ENCODE measurements at places on chromosomes 3 and 15.

- DNase-seq = peak; percentile 60
Observed at GRCh38 chr3:58824285-58824684, 157.7 kb upstream of the FAM3D start.

DNA sequence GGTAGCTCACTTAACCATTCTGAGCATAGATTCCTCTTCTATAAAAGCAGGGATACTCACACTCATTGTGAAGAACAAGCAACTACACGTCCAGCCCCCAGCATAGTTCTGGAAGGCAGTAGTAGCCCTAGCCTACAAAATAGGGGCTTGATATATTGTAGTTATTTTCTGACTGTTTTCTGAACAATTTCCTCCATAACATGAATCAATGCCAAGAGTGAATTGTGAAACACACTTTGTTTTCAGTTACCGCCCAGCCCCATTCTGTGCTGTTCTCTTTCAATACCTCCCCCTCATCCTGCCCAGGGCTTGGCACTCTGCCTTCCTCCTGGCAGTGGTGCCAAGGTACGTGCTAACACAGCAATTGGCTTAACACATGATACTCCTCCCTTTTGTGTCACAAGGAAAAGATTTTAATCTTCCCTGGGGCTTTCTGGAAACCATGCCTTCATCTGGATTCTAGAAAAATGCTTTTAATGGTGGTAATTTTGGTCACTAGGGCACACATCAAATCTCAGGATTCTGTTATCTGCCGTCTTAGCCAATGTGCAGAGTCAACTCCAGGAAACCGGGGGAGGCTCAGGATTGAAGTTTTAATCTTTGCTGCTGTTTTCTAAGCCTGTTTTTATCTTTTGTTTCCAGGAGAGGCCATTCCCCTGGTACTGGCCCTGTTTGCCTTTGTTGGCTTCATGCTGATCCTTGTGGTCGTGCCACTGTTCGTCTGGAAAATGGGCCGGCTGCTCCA is 37.2 kb downstream of the IL20RB start:
- peak; percentile 84 for DNase-seq

DNA sequence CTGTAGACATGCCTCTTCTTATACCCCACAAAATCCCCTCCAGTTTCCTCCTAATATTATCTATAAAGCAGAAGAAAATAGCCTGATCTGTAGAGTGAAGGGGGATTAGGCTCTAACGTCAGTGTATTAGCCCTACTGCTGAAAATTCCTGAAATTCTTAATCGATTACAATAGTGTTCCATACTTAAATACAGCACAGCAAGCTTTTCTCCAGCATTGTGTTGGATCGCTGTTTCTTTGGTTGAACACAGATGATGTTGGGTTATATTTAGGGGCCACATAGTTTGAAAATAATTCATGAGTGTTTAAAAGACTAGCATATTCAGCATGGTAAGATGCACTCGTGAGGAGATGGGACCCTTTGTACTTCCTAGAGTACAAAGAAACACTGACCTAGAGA is 52.5 kb downstream of the PIAS1 start:
- peak; percentile 74 for DNase-seq

- DNase-seq = no peak
Observed at GRCh38 chr3:195068084-195069080, 202.6 kb downstream of the XXYLT1 start.

DNA sequence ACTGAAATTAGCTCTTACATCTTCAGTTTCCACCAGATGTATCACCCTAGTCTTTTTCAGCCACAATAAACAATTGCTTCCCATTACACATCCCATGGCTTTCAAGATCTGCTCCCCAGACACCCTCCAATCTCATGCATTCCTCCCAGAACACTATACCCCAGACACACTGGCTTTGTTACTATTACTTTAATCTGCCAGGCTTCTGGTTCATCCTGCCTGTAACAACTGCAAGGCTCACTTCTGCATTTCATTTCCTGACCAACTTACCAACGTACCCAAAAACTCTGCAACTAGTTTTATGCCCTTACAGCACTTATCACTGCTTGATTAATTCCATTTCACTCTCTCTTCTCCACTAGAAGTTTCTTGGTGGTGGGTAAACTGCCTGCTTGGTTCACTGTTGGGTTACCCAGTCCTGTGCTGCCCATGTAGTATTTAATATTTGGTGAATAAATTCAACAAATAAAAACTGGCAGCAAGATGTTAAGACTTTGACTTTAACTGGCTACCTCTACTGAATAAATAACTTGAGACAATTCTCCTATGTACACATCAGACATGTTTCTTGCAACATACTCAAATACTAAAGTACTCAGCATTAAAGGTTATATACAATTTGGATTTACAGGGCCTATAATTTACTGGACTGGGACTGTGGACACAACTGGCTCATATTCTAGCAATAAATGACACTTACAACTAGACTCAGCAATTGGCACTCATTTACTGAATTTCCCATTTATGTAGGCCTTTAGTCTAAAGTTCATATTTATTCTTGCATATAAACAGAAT is 2.7 kb downstream of the RPL22L1 start:
- peak; percentile 14 for DNase-seq

DNA sequence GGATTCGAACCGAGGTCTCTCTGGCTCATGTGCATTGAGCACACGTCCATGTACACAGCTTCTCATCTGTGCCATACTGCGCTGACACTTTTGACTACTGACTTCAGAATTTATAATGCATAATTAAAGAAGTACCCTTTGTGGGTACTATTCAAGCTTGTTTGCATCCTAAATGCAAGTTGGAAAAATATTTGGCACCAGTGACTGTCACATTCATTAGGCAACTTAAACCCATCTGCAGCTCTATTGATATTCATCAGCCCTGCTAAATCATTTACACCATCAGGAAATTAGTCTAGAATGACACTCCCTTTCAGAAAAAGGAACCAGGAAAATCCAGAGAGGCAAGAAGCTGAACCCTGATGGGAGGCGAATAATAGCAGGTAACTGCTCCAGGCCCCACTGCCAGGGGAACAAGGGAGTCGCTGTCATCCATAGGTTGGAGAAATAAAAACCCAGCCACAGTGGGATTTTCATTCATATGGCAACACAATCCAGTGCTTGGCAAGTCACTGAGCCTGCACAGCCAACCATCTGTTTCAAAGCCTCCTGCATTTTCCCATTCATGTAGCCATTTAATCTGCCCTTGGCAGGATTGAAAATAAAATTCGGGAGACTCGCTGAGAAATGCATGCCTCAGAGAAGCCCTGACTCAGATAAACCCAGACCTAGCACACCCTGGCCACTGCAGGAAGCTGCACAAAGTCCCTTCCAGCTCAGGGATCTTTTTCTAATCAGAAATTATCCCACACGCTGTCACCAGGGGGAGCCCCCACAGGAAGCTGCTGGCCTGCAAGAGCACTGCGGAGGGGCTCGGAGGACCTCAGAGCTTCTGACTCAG is 103.0 kb upstream of the VEPH1 start:
- peak; percentile 78 for DNase-seq

GRCh38 chr3:108376026-108376425 is 79.7 kb downstream of the HHLA2 start:
- no peak for DNase-seq

DNA sequence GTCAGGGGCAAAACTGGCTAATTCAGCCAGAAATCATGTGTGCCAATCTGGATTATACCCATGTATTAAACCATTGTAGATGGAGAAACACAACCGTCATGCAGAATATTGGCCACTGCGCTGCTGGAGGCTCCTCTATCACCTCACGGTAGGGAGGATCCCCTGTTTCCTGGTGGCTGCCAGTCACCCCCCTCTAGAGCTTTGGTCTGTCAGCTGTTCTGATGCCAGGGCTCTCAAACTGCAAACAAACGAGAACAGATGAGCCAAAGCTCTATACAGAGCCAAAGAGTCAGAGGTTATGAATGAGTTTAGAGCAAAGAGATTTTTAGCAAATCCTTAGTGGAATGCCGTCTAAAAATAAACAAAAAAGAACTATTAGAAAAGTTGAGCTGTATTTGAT is 62.5 kb downstream of the IL20RB start:
- DNase-seq = no peak

DNA sequence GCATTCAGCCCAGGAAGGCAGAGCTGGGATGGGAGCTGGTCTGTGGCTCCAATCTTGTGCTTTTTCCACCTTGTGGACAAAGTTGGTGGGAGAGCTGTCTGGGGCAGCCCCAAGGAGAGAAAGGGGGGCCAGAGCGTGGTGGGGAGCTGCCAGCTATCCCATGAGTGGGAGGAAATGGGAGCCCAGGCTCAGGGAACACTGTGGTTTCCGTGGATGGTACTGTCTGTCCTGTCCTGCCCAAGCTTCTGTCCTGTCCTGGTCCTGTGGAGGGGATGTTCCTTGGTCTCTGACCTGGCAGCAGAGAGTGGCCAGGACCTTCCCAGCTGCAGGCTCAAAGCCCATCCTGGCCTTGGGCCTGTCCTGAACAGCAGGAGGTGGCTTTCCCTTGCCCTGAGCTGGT is 72.6 kb upstream of the SEC13 start:
- no peak for DNase-seq

Measured in EL (cell line).